H4 (cell line): ENCODE measurements at places on chromosomes 4 and X. TPM values are rescaled to one million over a fixed set of nuclear protein-coding genes. Genes with fewer than 3 reads are reported as not detected.

MAGEA11 gene
- total RNA-seq = 2.6 and 10.0 TPM in 2 replicates

DGAT2L6 gene
- not detected in 2 replicates for total RNA-seq

FANCB gene
- total RNA-seq = 6.2 and 8.3 TPM in 2 replicates

CXCL11 gene
- not detected in 2 replicates for total RNA-seq

TEX11 gene
- not detected in 2 replicates for total RNA-seq

SULT1B1 gene
- 0.70 and 1.8 TPM in 2 replicates for total RNA-seq

CLTRN gene
- 0.12 TPM in 1 of 2 replicates, not detected in the other for total RNA-seq

BEX2 gene
- total RNA-seq = 17.6 and 19.2 TPM in 2 replicates

AKAP14 gene
- total RNA-seq = not detected in 2 replicates

DDIT4L gene
- total RNA-seq = 0.53 TPM in 1 of 2 replicates, not detected in the other

- DNase-seq = no peak
Observed at GRCh38 chr4:8859550-8860095, 12.0 kb downstream of the HMX1 start.

- no peak for DNase-seq
Observed at GRCh38 chrX:39710776-39711175, 387.0 kb downstream of the BCOR start.

GRCh38 chr4:184385705-184386141 lies 88.6 kb downstream of the IRF2 start:
- no peak for DNase-seq

DNA sequence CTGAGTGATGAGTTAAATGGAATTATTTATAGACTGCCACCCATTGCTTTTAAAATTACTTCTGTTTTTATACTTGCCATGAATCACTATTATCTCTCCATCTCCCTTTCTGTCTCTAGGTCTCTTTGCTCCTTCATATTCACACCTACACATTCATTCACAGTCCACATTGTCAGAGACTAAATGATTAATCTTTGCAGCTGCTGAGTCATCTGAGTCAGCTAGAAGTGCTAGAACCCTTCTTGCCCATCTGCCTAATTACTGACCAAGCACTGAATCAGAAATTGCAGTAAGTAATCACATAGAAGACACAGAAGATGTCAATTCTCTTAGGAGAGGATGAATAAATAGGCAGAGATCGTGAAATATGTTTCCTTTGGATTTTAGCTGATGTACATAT lies 31.6 kb upstream of the RPS6KA6 start:
- DNase-seq = no peak

DNA sequence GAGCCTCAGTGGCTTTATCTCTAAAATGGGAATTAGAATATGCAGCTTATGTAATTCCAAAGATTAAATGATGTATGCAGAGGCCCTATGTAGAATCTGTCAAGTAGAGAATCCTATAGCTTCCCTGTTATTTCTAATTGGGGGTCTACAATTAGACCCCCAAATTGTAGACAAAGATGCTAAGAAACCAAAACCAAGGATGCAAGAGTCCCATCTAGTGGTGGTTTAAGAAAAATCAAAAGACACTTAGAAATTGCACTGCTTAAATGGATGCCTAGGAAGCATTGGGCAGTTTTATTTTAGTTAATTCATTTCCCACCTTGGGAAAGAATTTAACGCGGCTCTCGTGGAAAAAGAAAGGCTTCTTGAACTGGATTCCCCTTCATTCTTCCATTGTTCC lies 115.2 kb downstream of the GABRA2 start:
- DNase-seq = no peak

DNA sequence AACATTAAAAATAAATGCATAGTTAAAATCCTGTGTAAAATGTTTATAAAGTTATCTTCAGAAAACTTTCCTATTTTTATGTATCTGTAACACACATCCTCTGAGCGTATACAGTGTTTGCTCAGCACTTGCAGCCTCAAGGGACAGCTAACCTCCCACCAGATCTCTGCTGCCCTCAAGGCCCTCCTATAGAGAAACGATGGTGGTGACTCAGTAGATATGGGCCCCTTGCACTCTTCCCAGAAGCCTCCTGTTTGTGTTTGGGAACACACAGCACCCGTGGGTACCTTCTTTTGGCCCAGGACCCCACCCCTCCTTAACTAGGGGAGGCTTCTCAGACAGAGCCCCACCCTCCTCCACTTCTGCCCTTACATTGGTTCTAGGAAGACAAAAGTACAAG lies 26.7 kb downstream of the PJA1 start:
- no peak for DNase-seq

DNA sequence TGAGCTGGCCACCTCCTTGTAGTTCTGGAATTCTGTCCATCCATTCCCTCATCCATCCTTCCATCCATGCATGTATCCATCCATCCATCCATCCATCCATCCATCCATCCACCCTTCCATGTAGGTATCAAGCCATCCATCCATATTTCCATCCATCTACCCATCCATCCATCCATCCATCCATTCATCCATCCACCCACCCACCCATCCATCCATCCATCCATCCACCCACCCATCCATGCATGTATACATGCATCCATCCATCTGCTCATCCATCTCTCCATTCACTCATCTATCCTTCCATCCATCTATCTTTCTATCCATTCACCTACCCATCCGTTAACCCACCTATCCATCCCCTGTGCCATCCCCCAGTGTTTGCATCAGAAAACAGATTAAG lies 153.6 kb upstream of the STX18 start:
- no peak for DNase-seq

- no peak for DNase-seq
Observed at GRCh38 chr4:498328-498904, 540 bp downstream of the ZNF721 start.

- no peak for DNase-seq
Observed at GRCh38 chrX:42491137-42491907, 286.6 kb downstream of the PPP1R2C start.

DNA sequence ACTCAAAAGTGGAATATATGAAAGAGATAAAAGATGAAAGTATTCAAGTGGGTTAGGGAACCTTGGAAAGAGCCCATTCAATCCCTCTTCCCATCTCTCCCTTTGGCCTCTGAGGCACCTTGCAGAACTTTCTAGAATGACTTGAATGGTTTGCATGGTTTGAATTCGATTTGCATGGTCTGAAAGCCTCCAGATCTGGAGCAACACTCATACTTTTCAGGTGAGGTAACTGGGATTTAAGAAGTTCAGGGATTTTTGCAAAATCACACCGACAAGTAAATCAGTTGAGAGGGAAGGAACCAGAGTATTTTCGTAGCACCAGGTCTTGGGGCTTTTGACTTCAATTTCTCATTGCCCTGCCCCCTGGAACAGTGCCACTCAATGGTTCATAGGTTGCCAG lies 476.0 kb upstream of the FTHL17 start:
- DNase-seq = no peak

DNA sequence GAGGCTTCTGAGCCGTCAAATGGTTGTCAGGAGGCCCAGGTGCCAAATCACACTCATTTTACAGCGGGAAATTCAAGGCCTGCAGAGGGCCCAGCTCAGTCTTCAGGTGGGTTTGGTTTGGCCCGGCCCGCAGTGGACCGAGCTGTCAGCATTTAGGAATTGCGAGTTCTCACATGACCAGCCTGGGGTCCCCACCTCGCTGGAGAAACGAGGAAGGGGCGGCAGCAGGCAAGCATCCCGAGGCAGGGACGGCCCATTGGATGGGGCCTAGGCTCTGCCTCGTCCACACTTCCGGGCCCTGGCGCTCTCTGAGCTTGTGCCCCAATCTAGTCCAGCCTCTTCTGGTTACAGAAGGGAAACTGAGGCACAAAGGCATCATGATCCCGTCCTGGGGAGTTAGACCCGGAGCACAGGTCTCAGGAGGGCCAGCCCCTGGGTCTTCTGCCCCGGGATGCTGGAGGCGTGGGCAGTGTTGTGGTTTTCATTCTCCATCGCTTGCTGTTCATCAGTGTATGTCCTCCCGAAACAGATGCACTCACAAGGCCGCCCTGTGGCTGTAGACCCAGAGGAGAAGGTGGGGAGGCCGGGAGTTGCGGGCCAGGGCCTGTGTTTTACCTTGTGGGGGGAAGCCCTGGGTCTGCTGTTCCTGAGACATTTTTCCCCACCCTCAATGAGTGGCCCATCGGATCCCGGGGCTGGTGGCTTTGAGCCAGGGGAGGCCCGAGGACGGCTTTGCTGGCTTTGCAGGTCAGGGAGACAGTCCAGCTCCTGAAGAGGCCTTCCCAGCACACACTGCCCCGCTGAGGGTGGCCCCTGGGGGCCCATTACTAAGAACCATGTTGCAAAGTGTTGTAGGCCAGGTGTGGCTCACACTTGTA lies 8.9 kb downstream of the PSAPL1 start:
- DNase-seq = no peak

DNA sequence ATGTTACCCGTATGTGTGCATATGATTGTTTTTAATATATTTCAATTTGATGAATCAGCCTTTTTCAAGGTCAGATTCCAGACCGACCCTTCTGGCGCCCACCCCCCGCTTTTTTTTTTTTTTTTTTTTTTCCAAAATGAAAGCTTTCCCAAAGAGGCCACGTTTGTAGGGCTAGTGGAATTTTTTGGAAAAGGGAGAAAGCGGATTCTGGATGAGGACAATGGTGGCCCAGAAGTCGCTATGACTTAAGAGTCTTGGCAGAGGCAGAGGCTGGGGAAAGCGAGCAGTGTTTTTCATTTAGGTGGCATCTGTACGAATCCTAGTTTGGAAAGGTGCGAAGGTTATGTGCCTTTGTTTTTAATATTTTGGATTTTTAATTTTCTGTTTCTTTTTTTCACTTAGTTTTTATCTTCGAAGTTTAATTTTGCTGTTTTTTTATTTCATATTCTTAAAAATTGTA lies 14.6 kb downstream of the NDUFB11 start:
- DNase-seq = no peak

DNA sequence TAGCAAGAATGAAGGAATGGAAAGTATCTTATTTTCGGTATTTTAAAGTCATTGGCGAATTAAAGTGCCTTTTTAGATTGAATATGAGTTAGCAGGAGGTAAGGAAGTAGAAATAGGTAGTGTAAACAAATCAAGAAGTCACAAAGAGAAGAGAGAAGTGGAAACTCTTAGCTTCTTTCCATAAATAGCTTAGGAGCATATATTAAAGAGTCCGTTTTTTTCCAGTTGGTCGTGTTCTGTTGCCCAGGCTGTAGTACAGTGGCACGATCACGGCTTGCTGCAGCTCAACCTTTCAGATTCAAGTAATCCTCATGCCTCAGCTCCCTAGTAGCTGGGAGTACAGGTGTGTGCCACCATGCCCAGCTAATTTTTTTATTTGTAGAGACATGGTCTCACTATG lies 56.4 kb downstream of the UBE2K start:
- DNase-seq = no peak

DNA sequence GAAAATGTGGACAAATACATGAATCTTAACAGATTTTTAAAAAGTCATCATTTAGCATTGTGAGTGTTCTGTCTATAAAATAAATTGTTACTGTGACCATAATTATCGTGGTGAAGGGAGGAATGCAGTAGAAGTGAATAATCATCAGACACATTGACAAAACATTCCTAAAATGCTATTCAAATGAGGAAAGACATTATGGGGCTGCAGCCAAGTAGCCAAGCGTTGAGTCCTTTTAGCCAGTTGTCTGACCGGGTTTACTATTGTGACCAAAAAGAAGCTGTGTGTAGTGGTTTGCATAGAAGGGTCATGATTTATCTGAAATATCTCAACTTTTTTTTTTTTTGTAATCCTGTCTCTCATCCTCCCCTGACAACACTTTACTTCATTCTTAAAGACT lies 19.5 kb downstream of the WWC2 start:
- DNase-seq = peak; percentile 73

DNA sequence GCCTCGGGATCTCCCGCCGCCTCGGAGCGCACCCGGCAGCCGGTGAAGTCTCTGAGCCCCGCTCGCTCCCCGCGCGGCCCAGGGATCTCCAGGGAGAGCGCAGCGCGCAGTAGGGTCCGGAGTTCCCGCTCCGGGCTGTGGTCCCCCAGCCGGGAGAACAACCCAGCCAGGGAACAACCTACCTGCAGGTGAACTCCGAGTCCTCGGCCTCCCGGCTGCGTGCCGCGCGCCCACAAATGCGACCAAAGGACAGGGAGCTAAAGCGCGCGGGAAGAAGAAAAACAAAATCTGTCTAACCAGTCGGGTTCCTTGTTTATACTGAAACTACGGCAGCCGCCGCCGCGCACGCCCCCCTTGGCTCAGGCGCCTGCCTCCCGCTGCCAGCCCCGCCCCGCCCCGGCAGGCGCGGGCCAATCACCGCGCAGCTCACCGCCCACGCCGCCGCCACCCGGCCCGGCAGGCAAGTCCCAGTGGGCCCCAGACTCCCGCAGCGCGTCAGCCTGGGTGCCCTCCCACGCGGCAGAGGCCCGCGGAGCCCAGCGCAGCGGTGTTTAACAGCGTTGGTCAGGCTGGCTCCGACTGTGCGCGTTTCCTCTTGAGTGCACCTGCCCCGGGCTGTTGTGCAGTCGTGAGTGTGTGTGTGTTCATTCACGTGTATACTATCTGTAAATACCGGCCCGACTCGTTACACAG lies at the start of gene RASGEF1B:
Gene RASGEF1B, minus strand, starts transcription at position 320 of the 693 bp plus-strand sequence. CDS start 12,399 bp downstream, outside the sequence.
- DNase-seq = peak; percentile 53

- DNase-seq = no peak
Observed at GRCh38 chr4:2824836-2825381, 18.7 kb upstream of the ADD1 start.

- no peak for DNase-seq
Observed at GRCh38 chrX:110044346-110045249, 41.7 kb downstream of the TMEM164 start.

- no peak for DNase-seq
Observed at GRCh38 chrX:68354879-68355628, 78.2 kb downstream of the OPHN1 start.

DNA sequence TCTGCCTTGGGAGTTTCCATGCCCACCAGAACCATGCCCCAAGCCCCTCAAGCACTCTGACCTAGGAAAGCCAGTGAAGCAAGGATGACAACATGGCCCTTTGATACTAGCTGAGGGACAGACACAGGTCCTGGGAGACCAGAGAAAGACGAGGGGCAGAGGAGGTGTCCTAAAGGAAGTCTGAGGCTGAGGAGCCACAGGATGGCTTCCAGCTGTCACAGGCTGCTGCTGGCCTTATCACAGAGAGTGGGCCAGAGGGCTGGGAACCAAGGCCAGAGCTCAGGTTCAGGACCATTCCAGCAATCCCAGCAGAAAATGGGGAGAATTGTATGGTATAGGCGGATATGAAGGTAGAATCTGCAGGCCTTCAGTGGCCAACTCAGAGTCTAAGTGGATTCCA lies 31.7 kb upstream of the MSANTD1 start:
- no peak for DNase-seq

- no peak for DNase-seq
Observed at GRCh38 chr4:13201241-13201640, 282.9 kb downstream of the RAB28 start.

DNA sequence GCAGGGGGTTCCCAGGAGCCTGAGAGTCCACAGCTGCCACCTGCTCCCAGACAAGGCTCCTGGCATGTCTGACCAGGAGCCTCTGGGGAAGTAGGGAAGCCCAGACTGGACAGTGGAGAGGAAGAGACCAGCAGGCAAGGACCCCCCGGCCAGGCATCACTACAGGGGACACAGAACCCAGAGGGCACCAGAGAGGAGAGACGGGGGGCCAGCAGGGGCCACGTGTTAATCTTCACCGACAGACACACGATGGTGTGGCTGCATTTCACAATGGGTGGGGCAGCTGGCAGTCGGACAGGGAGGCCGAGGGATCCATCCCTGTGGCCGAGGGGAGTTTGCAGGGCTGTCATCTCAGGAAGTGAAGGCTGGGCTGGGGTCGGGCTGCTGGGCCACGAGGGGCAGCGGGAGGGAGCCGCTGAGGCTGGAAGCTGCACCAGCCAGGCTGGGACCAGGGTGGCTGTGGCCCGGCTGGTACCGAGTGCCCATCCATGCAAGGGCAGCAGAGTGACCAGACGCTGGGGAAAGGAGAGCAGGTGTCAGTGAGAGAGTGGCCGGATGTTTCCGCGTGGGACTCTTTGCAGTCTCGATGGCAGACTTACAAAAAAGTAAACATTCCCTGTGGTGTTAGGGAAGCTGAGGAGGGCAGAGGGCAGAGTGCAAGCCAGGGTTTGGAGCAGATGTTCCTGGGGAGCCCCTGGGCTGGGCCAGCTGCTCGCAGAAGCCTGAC lies 4.7 kb downstream of the PDE6B start:
- no peak for DNase-seq
